ENCODE measurements at places on chromosomes 16 and 17. TPM values are rescaled to one million over a fixed set of nuclear protein-coding genes. Genes with fewer than 3 reads are reported as not detected.

- peaks cover 8% of the 10 kb centered on the region for H3K36me3 ChIP-seq
- peaks cover 24% of the 10 kb centered on the region for H3K4me1 ChIP-seq
- peak overlapping the region; percentile 78 for H3K27ac ChIP-seq
- H3K27me3 ChIP-seq, result peaks cover 11% of the 10 kb centered on the region
- peak; percentile 72 for DNase-seq
- H3K4me3 ChIP-seq, result peak overlapping the region; percentile 66
Measured at GRCh38 chr16:1990351-1991134, 773 bp downstream of the SYNGR3 start.

GRCh38 chr17:38709864-38710603 lies 5.0 kb downstream of the MLLT6 start:
- peaks cover 58% of the 10 kb centered on the region for H3K4me1 ChIP-seq
- no peak for DNase-seq
- H3K27ac ChIP-seq, result no peak overlapping the region
- no peak overlapping the region for H3K4me3 ChIP-seq

DNA sequence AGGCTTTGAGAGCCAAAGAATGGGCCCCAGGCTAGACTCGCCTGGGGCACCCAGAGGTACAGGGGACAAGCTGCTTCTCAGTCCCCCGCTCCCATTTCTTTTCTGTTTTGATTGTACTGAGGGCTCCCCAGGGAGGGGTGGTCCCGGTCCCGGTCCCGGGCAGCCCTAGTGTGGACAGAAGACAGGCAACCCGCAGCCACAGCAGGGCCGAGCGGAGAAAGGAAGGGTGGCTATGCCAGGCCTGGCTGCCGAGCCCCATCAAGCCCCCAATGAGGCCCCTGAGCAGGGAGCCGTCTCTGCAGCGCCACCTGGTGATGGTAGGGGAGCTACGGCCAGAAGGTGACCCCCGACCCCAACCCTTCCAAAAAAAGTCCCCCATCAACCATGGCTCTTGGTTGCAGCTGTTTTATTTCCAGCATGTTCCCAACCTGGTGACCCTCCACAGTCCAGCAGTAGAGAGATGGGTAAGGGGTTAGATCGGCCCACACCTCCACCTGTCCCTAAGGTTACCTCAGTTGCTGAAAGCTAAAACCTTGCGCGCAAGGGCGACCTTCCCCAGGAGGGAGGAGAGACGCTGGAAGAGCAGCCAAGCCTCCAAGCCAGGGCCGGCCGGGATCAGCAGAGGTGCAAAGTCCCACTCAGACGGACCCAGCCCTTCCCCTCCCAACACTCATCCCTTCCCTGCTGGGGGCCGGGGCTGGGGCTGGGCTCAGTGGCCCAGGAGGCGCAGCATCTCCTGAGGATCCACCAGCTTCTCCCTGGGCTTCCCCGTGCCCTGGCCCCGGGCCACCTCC lies 2.6 kb upstream of the GRIN2C start:
- peaks cover 41% of the 10 kb centered on the region for H3K27me3 ChIP-seq
- peak; percentile 78 for DNase-seq
- H3K36me3 ChIP-seq, result peaks cover 6% of the 10 kb centered on the region
- peaks cover 7% of the 10 kb centered on the region for H3K4me1 ChIP-seq
- no peak overlapping the region for H3K27ac ChIP-seq
- no peak overlapping the region for H3K4me3 ChIP-seq

- H3K36me3 ChIP-seq, result no peaks in the 10 kb centered on the region
- no peak overlapping the region for H3K4me3 ChIP-seq
- no peak for DNase-seq
- no peak overlapping the region for H3K27ac ChIP-seq
- no peaks in the 10 kb centered on the region for H3K4me1 ChIP-seq
Measured at GRCh38 chr16:56269281-56269680, 78.0 kb downstream of the GNAO1 start.

GRCh38 chr16:63717806-63718205 lies 1404.1 kb downstream of the CDH11 start:
- H3K4me1 ChIP-seq, result no peaks in the 10 kb centered on the region
- DNase-seq, result no peak
- no peaks in the 10 kb centered on the region for H3K36me3 ChIP-seq
- no peak overlapping the region for H3K27ac ChIP-seq

DNA sequence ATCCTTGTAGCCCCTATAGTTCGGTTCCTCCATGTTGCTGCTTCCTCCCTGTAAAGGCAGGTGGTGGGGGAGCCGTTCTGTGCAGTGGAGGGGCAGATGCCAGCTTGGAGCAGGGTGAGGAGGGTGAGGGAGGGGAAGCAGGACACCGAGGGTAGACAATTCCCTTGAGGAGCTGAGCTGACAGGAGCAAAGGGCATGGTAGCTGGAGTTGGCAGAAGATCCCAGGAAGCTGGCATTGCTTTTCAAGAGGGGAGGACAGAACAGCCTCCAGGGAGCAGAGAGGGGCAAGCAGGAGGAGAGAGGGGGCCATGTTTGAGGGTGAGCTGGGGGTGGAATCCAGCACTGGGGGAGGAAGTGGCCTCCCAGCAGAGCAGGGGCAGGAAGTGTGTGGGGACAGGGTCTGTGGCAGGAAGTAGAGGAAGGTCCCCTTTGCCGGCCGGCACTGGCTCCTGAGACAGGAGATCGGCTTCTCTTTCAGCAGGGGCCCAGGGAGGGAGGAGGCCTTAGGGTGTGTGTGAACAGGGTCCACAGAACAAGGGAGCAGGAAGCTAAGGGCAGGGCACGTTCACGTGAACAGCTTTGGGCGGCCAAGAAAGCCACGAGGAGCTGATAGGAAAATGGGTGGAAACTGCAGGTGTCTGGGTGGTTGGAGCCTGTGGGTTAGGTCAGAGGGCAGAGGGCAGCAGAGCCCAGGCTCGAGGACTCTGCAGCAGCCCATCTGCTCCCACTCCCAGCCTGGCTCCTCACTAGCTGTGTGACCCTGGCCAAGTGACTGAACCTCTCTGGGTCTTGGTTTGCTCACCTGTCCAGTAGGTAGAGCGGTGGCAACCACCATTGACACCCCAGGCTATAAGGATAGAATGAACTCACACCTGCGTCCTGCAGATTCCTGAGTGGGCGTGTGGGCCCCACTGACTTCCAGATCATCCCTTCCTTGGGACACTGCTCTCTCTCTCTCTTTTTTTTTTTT lies 17.5 kb upstream of the SPNS2 start:
- peaks cover 4% of the 10 kb centered on the region for H3K36me3 ChIP-seq
- DNase-seq, result peak; percentile 89
- H3K4me1 ChIP-seq, result peaks cover 54% of the 10 kb centered on the region
- H3K27me3 ChIP-seq, result no peaks in the 10 kb centered on the region
- H3K27ac ChIP-seq, result peak overlapping the region; percentile 95

DNA sequence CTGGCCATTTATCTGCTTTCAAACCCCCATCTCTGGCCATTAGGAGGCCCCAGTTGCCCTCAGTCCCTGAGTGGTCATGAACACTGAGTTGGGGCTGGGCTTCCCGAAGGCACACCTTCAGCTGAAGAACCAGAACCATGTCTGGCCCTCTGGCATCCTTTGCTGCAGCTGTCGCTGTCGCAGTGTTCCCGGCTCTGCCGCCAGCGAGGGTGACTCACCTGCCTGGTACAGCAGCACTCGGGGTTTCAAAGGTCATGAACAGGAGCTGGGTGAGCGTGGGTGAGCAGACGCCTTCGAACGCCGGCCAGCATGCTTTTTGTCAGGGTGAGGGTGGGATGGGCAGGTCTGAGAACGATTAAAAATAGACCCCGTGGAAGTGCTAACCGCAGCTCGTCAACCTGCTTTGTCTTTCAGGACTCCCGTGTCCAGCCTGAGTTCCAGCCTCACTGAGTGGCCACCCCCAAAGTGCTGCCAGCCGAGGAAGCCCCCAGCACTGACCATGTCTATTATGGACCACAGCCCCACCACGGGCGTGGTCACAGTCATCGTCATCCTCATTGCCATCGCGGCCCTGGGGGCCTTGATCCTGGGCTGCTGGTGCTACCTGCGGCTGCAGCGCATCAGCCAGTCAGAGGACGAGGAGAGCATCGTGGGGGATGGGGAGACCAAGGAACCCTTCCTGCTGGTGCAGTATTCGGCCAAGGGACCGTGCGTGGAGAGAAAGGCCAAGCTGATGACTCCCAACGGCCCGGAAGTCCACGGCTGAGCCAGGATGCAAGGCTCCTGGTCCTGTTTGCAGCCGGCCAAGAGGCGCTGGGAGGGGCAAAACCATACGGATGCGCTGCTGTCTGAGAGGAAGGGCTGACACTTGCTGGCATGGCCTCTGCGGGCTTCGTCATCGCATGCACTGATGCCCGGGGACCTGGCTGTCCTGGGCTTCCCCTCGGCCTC lies 7.6 kb downstream of the SNN start:
- H3K4me3 ChIP-seq, result no peak overlapping the region
- no peak for DNase-seq
- no peaks in the 10 kb centered on the region for H3K27me3 ChIP-seq
- H3K4me1 ChIP-seq, result peaks cover 52% of the 10 kb centered on the region

DNA sequence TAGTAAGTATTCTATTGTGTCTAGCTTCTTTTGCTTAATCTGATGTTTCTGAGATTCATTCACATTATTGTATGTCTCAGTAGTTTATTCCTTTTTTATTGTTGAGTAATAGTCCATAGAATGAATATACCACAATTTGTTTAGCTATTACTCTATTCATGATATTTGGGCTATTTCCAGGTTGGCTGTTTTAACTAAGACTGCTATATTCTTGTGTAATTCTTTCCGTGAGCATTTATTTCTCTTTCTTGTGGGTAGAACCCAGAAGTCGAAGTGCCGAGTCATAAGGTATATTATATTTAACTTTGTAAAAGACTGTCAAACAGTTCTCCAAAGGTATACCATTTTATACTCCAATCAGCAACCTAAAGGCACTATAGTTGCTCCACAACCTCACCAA lies 160.8 kb downstream of the ANKFN1 start:
- no peak for DNase-seq
- H3K4me3 ChIP-seq, result no peak overlapping the region
- no peak overlapping the region for H3K27ac ChIP-seq
- H3K36me3 ChIP-seq, result no peaks in the 10 kb centered on the region
- H3K4me1 ChIP-seq, result peaks cover 1% of the 10 kb centered on the region

- H3K4me3 ChIP-seq, result no peak overlapping the region
- H3K4me1 ChIP-seq, result peaks cover 19% of the 10 kb centered on the region
- H3K27me3 ChIP-seq, result no peaks in the 10 kb centered on the region
- DNase-seq, result no peak
- peaks cover 9% of the 10 kb centered on the region for H3K36me3 ChIP-seq
Measured at GRCh38 chr17:1555651-1556471, 6.7 kb downstream of the PITPNA start.

The FN3K gene
- 1.2 TPM for total RNA-seq

The RBFOX1 gene
- not detected for total RNA-seq

The TMEM220 gene
- total RNA-seq, result 0.35 TPM

The ZNF23 gene
- 7.6 TPM for total RNA-seq

The KRTAP3-2 gene
- not detected for total RNA-seq
